ENCODE measurements at places on chromosomes 1 and 21. TPM values are rescaled to one million over a fixed set of nuclear protein-coding genes. Genes with fewer than 3 reads are reported as not detected.

GRCh38 chr1:109256971-109257681 lies 7.8 kb downstream of the CELSR2 start:
- no peak for DNase-seq

- DNase-seq, result no peak
Measured at GRCh38 chr1:50129201-50129600, 20.5 kb downstream of the ELAVL4 start.

PRAMEF7 gene
- not detected for polyA plus RNA-seq

PPFIA4 gene
- polyA plus RNA-seq, result 2.6 TPM

Data from left lung (tissue), 14 donors.